Stimulated activated CD8-positive, alpha-beta memory T cell treated with anti-CD3 and anti-CD28 coated beads, Interleukin-2, amount 100 ng/mL, for 1 hour (primary cell): ENCODE measurements at places on chromosomes 12 and 14.

GRCh38 chr12:128322341-128322740 lies 55.4 kb downstream of the TMEM132C start:
- DNase-seq = no peak

DNA sequence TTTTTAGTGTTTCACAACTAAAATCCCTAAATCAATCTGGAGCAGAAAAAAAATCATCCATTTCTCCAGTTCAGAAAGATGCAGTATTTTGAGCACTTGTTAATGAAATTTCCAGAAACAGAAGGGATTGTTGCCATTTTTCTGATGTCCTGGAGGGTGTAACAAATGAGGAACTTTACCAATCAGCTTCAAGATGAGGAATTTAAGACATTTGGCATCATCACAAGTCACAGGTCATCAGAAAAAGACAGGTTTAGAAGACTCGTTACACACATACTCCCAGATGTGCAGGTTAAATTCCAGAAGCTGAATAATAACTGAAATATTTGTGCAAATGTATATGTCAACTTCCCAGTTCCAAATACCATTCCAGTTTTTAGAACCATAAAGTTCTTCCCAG lies 482 bp upstream of the PSMC1 start:
- no peak for DNase-seq

GRCh38 chr12:4270016-4270830 lies 3.3 kb upstream of the CCND2 start:
- no peak for DNase-seq

GRCh38 chr14:102370305-102370809 lies 7.6 kb downstream of the TECPR2 start:
- DNase-seq = no peak

DNA sequence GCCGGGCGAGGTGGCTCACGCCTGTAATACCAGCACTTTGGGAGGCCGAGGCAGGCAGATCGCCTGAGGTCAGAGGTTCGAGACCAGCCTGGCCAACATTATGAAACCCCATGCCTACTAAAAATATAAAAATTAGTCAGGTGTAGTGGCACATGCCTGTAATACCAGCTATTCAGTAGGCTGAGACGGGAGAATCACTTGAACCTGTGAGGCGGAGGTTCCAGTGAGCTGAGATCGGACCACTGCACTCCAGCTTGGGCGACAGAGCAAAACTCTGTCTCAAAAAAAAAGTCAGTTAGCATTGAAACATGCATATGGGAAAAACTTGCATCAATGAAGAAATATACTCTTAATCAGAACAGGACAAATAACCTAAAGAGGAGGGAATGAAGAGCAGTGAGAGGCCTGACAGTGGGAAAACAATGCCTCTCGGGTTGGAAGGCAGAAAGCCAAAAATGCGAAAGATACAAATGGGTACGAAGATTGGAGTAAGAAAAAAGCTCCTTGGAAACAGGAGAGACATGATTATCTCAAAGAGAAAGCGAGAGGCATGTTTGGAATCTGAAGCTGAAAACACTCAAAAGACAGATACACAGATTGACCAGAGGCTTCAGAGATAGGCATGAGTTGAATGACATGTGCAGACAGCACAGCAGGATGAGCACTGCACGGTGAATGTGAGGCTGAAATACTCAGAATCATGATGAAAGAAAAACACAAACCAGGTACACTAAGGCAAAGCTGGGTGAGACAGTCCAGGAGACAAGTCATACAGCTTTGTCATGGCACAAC lies 30.6 kb downstream of the RESF1 start:
- no peak for DNase-seq

- DNase-seq = no peak
Observed at GRCh38 chr12:132131229-132131628, 12.9 kb downstream of the DDX51 start.

DNA sequence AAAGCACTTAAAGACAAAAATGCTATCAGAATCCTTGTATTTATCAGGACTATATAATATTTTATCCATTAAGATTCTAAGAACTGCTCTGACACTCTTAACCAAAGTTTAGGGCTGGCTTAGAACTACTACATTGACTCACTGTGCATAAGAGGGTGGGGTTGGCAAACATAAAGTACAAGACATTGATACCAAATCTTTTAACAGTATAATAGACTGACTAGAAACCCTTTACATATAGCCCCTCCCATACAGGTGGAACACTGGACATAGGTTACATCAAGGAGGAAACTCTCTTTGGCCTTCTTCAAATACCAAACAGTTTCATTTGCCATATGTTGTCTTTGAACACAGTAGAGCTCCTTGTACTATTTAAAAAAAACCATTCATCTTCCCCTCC lies 15.6 kb upstream of the REP15 start:
- no peak for DNase-seq

DNA sequence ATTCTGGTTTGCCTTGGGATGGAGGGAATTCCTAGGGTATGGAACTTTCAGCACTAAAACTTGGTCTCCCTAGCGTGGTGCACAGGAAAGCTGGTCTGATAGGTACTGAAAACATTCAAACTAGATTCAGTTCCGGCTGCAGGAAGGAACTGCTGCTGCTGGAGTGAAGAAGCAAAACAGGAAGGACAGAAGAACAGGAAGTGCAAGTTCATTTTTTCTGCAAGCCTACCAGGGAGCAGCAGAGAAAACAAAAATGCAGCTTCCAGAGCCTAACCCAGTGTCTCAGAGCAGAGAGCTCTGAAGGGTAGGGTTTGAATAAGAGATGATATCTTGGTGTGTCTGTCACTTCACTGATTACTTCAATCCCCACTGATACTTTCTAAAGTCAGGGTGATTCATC lies 165.2 kb downstream of the VRK1 start:
- no peak for DNase-seq

- DNase-seq = no peak
Observed at GRCh38 chr12:95318071-95318545, 100.5 kb downstream of the VEZT start.

- no peak for DNase-seq
Observed at GRCh38 chr14:91586410-91586809, 76.3 kb upstream of the PPP4R3A start.

DNA sequence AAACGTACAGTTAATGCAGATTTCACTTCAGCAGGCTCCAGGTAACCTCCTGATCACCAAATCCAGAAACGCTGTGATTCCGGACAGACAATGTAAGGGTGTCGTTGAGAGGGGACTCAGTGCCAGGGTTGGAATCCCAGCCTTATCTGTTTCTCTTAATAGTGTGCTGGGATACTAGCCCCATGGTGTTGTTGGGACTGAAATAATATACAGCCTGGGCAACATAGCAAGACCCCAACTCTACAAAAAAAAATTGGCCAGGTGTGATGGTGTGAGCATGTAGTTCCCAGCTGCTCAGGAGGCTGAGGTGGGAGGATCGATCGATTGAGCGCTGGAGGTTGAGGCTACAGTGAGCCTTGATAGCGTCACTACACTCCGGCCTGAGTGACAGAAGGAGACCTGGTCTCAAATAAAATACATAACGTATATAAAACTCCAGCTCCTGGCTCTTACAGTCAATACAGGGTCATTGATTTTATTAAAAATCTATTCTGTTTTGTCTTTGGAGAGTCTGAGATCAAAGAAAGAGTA lies 1.3 kb downstream of the PEBP1 start:
- no peak for DNase-seq

DNA sequence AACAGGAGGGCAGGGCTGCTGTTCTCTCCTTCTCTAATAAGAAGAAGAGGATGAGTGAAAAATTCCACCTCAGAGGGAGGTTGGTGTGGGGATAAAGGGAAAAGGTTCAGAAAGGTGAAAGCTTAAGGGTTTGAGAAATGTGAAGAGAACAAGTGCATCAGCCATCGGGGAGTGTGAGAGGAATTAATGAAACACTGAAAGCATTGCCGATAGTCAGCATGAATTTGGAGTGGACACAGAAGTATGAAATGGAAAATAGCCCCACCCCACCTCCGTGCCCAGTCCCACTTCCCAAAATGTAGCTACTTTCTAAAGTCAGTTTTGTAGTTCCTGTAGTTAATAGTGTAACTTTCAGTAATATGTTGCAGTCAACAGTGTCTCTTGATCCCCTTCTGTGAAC lies 33.4 kb downstream of the DIP2B start:
- DNase-seq = no peak

DNA sequence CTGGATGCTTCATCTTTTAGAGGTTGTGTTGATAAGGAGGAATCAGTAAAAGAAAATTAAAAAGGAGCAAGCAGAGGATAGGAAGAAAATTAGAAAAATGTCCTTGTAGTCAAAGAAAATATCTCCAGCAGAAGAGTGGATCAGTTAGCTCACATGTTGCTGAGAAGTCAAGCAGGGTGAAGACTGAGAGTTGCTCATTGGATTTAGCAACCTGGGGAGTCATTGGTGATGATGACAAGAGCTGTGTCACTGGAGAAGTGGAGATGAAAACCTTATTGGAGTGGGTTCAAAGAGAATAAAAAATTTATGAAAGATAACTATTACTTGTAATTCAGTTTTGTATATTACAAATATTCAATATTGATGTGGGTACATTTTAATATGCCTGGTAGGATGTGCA lies 9.8 kb downstream of the FRMD6 start:
- no peak for DNase-seq

GRCh38 chr14:61365667-61366212 lies 44.4 kb downstream of the PRKCH start:
- no peak for DNase-seq

GRCh38 chr14:64800000-64800399 lies 79.7 kb downstream of the SPTB start:
- no peak for DNase-seq

DNA sequence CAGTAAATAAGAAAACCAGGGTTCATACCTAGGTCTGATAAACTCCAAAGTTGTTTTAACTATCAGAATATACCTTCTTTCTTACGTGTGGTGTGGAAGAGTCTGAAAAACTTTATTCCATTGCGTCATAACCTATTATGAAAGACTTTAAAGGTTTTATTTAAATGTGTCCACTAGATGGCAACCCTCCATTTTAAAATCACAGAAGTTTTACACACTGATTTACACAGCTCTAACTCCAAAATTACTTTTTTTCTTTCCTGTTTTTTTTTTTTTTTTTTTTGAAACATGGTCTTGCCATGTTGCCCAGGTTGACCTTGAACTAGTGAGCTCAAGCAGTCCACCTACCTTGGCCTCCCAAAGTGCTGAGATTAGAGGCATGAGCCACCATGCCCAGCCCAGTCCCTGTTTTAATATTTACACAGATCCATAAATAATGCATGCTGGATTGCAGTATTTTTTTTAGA lies 17.3 kb upstream of the TMPRSS12 start:
- DNase-seq = no peak

DNA sequence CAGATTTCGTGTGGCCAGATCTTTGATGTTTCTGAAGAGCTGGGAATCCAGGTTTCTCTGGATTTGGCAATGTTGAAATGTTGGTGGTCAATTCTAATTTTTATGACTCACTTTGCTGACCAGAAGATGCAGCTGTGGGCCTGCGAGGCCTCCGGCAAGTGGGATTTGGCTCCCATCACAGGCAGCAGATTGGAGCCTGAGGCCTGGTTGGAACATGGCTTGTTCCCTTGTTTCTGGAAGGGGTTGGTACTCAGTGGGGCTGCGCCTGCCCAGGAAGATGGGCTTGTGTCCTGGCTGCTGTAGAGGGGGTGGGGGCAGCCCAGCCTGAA lies 23.1 kb downstream of the FBRSL1 start:
- no peak for DNase-seq

DNA sequence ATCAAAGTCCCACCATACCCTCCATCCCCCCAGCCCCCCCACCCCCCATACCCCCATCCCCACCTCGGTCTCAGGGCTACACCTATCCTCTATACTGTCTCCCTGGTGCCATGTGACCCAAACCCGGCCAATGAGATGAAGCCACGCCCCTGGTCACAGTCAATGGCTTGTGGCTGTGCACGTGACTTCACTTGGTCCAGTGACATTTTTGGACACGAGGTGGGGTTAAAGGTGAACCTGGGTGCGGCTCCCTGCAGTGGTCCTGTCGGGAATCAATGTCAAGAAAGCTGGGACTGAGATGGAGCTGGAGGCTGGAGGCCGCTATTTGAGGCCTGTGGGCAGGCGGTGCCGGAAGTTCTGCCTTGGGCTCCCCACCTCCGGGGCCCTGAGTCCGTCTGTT lies 100.7 kb upstream of the MAP1LC3B2 start:
- no peak for DNase-seq

GRCh38 chr12:80154261-80154660 lies 54.9 kb downstream of the OTOGL start:
- DNase-seq = no peak

DNA sequence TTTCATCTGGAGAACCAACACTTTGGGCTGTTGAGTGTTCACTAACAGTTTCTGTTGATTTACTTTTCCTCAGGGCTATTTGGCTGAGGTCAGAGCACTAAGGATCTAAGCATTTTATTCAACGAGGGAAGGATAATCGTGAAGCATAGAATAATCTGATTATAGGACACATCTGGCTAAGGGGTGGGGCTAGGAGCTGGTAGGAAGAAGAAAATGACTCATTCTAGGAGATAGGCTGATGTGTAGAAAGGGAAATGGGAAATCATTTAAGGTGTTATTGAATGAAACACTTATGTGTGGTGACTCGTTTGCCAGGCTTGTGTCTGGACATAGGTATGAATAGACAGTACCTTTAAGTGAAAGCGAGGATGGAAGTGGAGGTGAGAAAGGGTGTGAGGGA lies 167.2 kb downstream of the ETNK1 start:
- no peak for DNase-seq

DNA sequence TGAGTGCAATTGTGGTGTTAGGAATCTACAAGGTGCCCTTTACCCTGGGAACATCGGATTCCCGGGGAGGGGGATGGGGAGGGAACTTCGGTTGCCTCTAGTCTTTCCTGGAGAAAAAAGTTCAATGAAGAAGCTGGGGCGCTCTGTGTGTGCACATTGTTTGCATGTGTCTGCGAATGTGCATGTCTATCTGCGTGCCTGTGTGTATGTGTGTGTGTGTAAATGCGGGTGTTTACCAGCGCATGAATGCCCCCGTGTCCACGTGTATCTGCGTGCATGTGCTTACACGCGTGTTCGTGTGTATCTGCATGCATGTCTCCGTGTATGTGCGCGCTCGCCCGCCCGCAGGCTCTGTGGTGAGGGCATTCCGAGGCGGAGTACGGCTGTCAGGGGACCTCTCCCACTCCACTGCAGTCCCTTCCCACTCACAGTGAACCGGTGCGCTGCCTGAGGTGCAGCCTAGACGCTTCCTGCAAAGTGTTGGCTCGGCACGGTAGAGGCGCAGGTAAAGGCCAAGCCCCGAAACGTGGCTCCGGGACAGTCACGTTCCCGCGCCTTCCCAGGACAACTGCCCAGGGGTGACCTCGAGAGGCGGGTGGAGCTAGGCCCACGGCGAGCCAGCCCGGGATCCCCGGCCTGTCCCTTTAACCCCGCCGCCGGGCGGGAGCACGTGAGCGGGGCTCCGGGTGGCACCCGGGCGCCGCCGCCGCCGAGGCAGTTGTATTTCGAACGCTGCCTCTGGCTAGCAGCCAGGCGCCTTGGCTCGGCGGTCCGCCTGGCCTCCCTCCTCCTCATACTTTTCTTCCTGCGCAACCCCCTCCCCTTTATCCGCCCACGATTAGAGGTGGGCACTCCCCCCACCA lies 539 bp upstream of the HMGA2 start:
- no peak for DNase-seq

GRCh38 chr12:68905733-68906132 lies 27.2 kb downstream of the CPM start:
- no peak for DNase-seq
